ENCODE measurements at places on chromosomes 13 and 19. TPM values are rescaled to one million over a fixed set of nuclear protein-coding genes. Genes with fewer than 3 reads are reported as not detected.

SRRM5 gene
- total RNA-seq: not detected

CD37 gene
- total RNA-seq: not detected

LSR gene
- total RNA-seq: 13.0 TPM

KLF1 gene
- total RNA-seq: 3.5 TPM

CD177 gene
- total RNA-seq: 10.9 TPM
